ENCODE measurements at places on chromosomes 5 and 9.

GRCh38 chr5:131679911-131680310 is 44.9 kb upstream of the RAPGEF6 start:
- DNase-seq = peak; percentile 90

- no peak for DNase-seq
Measured at GRCh38 chr5:173296737-173297676, 31.2 kb downstream of the STC2 start.

- peak; percentile 7 for DNase-seq
Measured at GRCh38 chr5:153043886-153044285, 446.6 kb upstream of the GRIA1 start.

DNA sequence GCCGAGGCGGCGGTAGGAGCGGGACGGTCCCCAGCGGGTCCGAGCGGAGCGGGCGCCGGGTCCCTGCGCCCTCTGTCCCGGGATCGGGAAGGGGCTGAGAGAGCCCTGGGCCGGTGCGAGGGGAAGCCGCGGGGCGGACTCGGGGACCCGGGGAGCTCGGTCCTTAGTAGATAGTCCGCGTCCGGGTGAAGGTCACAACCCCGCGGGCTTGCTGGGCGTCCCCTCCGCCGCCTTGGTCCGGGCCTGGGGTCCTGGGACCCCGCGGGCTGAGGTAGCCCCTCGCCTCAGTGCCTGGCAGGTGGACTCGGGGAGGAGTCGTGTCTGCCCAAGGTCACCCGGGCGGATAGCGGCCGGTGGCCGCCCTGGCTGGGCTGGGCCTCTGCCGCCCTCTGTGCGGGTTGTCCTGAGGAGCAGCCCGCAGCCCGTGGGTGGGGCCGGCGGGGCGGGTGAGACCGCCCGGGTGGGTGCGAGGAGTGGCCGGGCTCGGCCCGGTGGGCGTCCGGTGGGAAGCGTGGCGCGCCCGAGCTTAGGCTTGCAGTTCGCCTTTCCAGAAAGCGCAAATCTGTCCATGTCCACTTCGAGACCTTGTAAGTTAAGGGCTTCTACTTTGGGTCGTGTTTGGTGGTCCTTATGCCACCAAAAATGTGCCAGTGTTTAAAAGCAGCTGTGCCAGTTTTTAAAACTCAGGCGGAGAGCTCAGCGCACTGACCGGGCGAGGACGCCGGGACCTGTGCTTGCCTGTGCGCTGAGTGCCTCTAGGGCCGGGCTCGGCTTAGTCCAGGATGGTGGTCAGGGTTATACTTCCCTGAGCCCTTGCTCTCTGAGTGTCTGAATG is 554 bp downstream of the SDHA start:
- peak; percentile 27 for DNase-seq

- DNase-seq = no peak
Measured at GRCh38 chr9:121518634-121519033, 19.0 kb upstream of the GGTA1 start.

DNA sequence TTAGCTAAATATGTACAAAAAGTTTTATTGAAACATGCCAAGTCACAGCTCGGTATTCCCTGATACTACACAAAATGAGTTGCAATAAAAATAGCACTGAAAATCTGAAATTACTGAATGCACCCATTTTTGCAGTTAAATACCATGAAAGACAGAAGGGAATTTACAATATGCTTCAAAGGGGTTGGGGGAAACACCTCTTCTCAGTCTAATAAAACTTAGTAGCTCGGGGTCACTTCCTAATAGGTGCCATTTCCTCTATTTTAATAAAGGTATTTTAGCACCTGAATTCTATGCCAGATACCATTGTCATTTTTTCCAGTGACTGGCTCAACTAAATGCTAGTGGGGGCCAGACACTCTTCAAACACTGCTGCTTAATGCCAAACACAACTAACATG is 204.1 kb upstream of the MEF2C start:
- DNase-seq = no peak

- peak; percentile 77 for DNase-seq
Measured at GRCh38 chr9:124045076-124045829, 33.7 kb downstream of the LHX2 start.

DNA sequence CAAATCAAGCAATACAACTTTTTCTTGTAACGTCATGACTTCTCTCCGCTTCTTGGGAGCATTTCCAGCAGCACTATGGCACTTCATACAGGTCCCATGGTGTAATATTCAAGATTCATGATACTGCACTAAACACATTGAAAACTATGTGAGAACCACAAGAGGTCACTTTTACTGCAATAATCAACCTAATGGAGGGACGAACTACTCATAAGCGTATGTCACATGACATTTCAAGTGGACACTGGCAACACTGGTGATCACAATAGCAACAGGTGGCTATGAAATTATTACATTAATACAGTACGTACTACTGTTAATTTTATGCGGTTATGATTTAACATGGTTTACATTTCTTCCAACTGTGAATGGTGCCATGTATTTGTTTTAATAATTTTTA is 78.6 kb upstream of the TBC1D9B start:
- DNase-seq = peak; percentile 5

GRCh38 chr5:176481711-176482110 is 33.5 kb downstream of the FAF2 start:
- no peak for DNase-seq

DNA sequence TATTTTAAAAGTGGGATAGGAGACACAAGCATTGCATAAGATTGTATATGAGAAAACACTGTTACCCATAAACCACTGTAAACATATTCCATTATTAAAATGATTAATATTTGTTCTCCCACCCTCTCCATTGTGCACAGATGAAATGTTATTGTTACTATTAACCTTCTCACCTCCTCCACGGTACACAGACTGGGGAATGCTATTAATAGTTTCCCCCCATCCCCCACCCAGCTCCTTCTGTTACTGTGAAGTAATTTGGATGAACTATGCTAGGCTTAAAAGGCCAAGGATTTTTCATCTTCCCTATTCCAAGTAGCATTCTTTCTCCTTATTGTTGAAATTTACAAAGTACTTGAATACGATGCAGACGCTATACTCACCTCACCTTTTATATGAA is 91.4 kb downstream of the JAKMIP2 start:
- no peak for DNase-seq

GRCh38 chr9:134957165-134957944 is 39.6 kb upstream of the FCN1 start:
- no peak for DNase-seq

GRCh38 chr5:75909223-75909622 is 174.0 kb upstream of the SV2C start:
- DNase-seq = no peak

DNA sequence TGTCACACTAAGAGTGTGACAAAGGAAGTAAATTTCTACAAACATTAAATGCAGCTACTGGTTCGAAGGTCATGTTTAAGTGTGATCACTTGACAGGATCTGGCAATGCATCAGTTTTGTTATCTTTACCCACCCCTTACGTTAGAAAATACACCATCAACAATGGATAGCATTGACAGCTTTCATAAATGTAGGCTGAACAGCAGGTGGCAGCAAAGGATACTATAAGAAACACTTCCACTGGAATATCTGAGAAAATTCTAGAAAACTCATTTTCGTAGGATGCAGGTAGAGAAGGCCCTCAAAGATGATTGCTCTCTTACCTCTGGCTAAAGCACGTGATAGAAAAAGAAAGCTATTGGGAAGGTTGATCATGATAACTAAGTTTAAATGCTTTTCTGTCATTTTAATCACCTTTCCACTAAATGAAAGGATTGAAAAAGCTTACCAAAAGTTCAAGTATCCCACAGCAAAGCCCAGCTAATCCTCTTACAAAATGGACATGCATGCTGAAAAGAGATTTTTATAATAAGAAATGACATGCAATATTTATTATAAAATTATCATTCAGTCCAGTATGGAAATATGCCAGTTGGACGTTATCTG is 292.5 kb downstream of the PARP8 start:
- peak; percentile 37 for DNase-seq

GRCh38 chr5:143198332-143198731 is 205.2 kb downstream of the NR3C1 start:
- DNase-seq = no peak

DNA sequence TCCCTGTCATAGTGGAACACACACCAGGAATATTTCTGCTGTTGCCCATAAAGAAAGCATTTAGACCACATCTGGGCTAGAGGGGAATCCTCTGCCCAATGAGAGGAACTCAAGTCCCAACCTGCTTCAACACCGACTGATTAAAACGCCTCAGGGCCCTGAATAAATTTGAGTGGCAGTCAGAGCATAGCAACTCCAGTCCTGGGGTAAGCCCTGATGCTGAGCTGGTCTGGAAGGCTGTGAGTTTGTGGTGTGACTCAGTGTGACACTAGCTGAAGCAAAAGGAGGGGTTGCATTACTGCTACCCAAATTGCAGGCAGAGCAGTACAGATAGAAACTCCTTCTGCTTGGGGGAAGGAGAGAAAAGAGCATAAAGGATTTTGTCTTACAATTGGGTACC is 148.3 kb downstream of the PRDM9 start:
- DNase-seq = no peak

- DNase-seq = no peak
Measured at GRCh38 chr5:20340126-20340525, 352.1 kb upstream of the CDH18 start.

GRCh38 chr9:79584655-79584982 is 12.9 kb downstream of the TLE4 start:
- DNase-seq = no peak

GRCh38 chr9:16535555-16535954 is 334.9 kb downstream of the BNC2 start:
- DNase-seq = no peak

- DNase-seq = no peak
Measured at GRCh38 chr9:110815361-110815760, 146.8 kb downstream of the MUSK start.

DNA sequence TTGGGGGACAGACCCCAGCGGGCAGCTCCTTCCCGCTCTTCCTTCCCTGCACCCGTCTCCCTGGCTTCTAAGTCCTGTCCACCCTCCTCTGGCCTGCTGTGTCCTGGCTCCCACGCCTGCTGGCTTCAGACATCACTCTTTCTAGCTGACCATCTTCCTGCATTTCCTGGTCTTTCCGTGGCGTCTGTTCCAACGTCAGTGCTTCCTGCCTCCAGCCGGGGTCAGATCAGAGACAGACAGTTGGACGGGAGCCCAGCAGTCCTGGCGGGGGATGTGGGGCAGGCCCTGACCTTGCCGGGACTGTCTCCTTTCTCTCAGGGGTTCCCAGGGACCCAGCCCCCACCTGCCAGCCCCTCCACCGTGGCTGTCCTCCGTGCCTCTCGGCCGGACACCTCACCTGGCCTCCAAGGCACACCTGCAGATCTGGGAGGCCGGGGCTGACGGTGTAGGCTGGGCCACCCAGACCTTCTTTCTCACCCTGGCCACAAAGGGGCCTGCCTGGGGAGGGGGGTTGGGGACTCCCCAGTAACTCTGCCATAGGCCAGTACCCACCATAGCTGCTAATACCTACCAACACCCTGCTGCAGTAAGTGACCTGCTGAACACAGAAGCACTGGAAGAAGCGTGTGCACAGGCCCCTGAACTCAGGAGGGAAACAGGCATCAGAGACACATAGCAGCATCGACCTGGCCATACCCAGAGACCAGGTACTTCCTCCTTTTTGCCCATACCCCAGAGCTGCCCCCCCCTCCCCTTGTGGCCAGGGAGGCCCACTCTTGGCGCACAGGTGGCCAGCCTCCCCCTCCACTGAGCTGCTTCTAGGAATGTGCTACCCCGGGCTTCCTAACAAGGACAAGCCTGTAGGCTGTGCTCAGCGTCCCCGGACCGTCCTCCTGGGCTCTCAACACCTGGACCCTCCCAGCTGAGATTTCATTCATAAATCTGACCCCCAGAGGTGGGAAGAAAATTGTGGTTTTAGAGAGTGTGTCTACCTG is 5.1 kb downstream of the NRARP start:
- peak; percentile 74 for DNase-seq

DNA sequence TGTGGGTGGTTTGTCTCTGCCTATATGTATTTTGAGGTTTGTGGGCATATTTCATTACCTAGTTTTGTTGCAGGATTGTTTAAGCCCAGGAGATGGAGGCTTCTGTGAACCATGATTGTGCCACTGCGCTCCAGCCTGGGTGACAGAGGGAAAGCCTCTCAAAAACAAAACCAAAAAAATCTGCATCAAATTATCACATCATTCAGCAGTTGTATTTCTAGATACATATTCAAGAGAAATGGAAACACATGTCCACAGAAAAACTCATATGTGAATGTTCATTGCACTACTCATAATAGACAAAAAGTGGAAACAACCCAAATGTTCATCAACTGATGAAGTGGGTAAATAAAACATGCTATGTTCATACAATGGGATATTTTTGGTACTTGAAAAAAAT is 29.9 kb downstream of the HSPA4 start:
- no peak for DNase-seq

- no peak for DNase-seq
Measured at GRCh38 chr5:180373454-180373853, 20.3 kb upstream of the GFPT2 start.

DNA sequence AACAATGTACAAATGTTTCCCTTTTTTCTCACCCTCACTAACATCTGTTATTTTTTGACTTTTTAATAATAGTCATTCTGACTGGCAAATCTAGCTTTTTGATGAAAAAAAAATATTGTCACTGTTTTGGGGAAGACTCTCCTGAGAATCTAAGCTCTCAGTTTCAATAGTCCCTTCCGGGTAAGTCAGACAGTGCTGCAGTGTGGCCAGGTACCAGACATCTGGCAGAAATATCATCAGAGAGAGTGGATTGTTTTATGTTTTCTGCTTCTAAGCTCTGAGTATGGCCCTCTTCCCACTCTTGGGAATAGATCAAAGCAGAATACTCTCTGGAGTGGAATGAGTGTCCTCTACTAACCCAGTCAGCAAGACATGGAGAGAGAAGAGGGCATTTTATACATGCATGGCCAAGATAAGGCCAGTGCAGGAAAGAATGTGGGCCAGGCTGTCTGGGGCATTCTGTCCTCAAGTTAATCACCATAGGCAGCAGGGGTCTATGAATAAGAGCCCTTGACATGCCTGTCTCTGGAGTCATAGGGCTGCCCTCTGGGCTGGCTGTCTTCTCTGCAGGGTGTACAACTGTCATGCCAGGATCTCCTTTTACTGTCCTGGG is 38.5 kb upstream of the OR2S2 start:
- DNase-seq = no peak

- no peak for DNase-seq
Measured at GRCh38 chr9:121946465-121946864, 146.6 kb downstream of the TTLL11 start.

GRCh38 chr9:94677929-94678328 is 38.6 kb upstream of the FBP1 start:
- no peak for DNase-seq

- DNase-seq = peak; percentile 16
Measured at GRCh38 chr9:93713716-93714115, 137.3 kb downstream of the PHF2 start.
